A375 (cell line): ENCODE measurements at places on chromosomes 12 and 14. TPM values are rescaled to one million over a fixed set of nuclear protein-coding genes. Genes with fewer than 3 reads are reported as not detected.

Gene TGFB3
- total RNA-seq, result 2.4 and 2.5 TPM in 2 replicates

Gene KRT2
- not detected in 2 replicates for total RNA-seq

Gene ALDH1L2
- total RNA-seq, result 18.5 and 21.5 TPM in 2 replicates

Gene OTOGL
- 0.08 TPM in 1 of 2 replicates, not detected in the other for total RNA-seq

Gene BHLHE41
- 0.38 and 1.6 TPM in 2 replicates for total RNA-seq

Gene ZC2HC1C
- total RNA-seq, result 0.21 TPM in 1 of 2 replicates, not detected in the other

Gene HELB
- 2.3 and 6.2 TPM in 2 replicates for total RNA-seq

Gene SLC7A8
- 1.0 TPM in 1 of 2 replicates, not detected in the other for total RNA-seq
